ENCODE measurements at places on chromosomes 12 and 14.

GRCh38 chr12:114401328-114402083 lies 4.4 kb downstream of the TBX5 start:
- no peak for DNase-seq

DNA sequence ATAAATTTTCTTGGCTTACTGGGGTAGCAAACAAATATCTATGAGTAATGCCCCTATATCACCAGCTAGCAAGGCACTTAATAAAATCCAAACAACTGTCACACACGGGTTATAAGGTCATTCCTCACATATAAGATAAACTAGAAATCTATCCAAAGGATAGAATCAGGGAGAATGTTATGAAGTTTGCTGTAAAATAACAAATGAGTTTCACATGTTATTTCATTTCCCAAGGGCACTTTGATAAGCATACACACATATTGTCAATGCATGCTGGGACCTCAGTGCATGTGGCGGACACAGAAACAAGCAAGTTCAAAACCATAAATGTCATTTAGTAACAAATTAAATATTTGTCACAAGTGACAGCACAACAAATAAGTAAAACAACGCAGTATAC lies 429.4 kb downstream of the GXYLT1 start:
- no peak for DNase-seq

GRCh38 chr14:75820761-75821160 lies 159.7 kb downstream of the TTLL5 start:
- DNase-seq, result no peak

- DNase-seq, result no peak
Measured at GRCh38 chr12:57320639-57321038, 69.7 kb upstream of the STAC3 start.

DNA sequence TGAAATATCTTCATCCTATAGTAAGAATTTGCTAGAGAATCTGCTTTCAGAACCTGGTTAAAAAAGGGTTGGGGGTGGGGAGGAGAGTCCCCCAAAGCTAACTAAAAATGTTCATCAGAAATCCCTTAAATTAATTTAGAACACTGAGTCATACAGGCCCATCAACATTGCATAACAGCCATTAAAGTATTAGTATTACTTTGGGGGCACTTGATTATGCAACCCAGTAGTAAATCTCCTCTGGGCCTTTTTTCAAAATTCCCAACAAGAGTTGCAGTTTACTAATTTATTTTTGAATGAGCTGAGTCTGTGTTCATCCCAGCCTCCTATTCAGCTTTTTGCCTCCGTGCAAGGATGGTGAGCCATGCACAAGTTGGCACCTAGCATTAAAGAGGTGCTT lies 8.8 kb upstream of the SLC24A4 start:
- DNase-seq, result no peak

DNA sequence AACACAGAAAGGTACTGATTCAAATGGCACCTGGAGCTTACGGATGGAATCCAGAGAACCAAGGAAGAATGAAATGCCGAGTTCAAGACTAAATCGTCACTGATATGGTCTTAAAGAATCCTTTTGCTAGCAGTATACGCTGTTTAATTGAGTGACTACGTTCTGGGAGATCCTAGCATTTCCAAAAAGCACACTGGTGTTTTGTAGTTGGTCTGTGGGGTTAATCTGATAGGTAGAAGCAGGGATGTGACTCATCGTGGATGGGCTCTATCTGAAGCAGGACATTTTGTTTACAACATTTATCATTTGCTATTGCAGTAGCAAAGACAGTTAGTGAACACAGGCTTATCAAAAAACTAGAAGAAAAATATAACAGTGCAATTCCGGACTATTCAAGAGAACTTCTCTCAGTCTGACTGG lies 169.2 kb upstream of the HMGA2 start:
- DNase-seq, result no peak

- DNase-seq, result peak; percentile 9
Measured at GRCh38 chr12:70722584-70723343, 85.5 kb upstream of the PTPRB start.
